ENCODE measurements at places on chromosomes 1 and 21. TPM values are rescaled to one million over a fixed set of nuclear protein-coding genes. Genes with fewer than 3 reads are reported as not detected.

The CR1 gene
- polyA plus RNA-seq = 17.7 TPM

The ASPM gene
- polyA plus RNA-seq = 25.9 TPM

GRCh38 chr1:201625226-201625761 is 86.4 kb downstream of the NAV1 start:
- DNase-seq = no peak

The CA6 gene
- polyA plus RNA-seq = 0.12 TPM

The BNIPL gene
- 1.7 TPM for polyA plus RNA-seq

The ADORA1 gene
- polyA plus RNA-seq = 1.6 TPM

The SYCP1 gene
- 0.32 TPM for polyA plus RNA-seq

The FAM167B gene
- polyA plus RNA-seq = 10.8 TPM

The FBLIM1 gene
- 64.6 TPM for polyA plus RNA-seq

The LYST gene
- polyA plus RNA-seq = 8.2 TPM

- DNase-seq = no peak
These were observed 301.9 kb downstream of the NPHP4 start for GRCh38 chr1:5690291-5690690.

The NBPF15 gene
- polyA plus RNA-seq = 84.2 TPM

GRCh38 chr1:165644064-165644735 is 13.2 kb downstream of the MGST3 start:
- DNase-seq = no peak

DNA sequence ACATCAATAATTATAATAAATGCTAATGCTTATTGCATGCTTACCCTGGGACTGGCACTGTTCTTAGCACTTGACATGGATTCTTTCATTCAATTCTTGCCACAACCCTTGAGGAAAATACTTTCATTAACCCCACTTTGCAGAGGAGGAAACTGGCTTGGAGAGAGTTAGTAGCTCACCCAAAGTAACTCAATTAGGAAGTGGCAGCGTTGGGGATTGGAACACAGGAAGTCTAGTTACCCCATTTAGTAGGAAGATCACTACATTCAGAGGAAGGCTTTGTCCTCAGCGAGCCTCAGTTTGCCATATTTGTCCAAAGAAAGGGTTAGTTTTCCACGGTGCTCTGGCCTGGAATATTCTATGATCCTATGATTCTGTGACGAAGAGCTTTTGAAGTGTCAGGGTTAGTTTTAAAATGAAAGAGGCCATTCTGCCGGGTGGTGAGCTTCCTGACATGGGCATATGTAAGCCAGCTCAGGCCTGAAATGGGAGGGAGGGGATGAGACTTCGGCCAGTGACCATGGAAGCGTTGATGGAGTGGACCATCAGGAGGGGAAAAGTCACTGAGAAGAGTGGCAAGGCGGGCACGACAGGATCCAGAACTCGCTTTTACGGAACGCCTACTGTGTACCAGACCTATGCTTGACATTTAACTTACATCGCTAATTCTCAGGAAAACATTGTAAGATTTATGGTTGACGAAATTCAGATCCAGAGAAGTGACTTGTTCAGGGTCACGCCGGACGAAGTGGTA is 28.2 kb upstream of the EPB41 start:
- DNase-seq = no peak

The FALEC gene
- 0.50 TPM for polyA plus RNA-seq

DNA sequence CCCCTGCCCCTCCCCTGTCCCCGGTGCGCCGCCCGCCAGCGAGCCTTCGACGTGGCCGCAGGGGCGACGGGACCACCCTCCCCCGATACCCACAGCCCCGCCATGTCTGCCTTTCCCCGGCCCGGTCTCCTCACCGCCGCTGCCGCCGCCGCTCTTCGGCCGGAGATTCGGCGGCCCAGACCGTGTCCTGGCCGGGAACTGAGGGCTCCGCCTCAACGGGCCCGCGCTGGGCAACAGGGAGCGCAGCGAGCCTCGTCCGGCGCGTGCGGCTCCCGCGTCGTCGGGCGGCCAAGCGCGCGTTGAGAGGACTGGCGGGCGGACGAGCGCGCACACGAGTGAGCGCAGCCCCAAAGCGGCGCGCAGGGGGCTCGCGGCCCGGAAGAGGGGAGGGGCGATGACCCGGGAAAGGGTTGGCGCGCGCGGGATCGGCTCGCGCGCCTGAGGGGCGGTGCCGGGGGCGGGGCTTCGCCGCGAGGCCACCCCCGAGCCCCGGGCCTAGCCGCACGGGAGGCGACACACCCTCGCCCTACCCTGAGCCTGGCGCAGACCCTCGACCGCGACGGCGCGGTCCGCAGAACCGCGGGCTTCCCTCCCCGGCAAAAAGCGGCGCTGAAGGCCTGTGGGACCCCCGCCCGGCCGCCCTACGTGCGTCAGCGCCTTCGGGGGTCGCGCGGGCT is at the start of gene BTG3:
TSS of gene BTG3 (minus strand) at position 337 of the 677 bp plus-strand sequence. CDS start 3,757 bp downstream, outside the sequence.
- no peak for DNase-seq

DNA sequence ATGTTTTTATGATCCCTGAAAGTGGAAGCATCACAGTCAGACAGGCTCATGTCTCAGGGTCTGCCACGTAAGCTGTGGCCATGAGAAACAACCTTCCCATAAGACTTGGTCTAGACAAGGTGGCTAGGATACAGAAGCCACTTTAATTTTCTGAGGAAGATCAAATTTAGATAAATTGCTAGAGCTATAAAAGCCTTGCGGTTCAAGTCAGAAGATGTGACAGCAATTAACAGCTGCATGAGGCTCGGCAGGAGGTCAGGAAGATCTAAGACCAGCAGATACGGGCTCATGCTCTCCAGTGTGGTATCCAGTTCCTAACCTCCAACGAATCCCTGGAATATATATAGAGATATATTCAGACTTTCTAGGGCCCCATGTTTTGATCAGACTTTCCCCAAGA is 577.1 kb downstream of the PLPP3 start:
- DNase-seq = no peak

GRCh38 chr1:28195780-28196179 is 19.3 kb upstream of the PTAFR start:
- no peak for DNase-seq

- no peak for DNase-seq
These were observed 77.6 kb upstream of the CD34 start for GRCh38 chr1:207988326-207989165.

GRCh38 chr1:185808631-185809030 is 74.4 kb downstream of the HMCN1 start:
- no peak for DNase-seq

The KRTAP13-2 gene
- not detected for polyA plus RNA-seq

DNA sequence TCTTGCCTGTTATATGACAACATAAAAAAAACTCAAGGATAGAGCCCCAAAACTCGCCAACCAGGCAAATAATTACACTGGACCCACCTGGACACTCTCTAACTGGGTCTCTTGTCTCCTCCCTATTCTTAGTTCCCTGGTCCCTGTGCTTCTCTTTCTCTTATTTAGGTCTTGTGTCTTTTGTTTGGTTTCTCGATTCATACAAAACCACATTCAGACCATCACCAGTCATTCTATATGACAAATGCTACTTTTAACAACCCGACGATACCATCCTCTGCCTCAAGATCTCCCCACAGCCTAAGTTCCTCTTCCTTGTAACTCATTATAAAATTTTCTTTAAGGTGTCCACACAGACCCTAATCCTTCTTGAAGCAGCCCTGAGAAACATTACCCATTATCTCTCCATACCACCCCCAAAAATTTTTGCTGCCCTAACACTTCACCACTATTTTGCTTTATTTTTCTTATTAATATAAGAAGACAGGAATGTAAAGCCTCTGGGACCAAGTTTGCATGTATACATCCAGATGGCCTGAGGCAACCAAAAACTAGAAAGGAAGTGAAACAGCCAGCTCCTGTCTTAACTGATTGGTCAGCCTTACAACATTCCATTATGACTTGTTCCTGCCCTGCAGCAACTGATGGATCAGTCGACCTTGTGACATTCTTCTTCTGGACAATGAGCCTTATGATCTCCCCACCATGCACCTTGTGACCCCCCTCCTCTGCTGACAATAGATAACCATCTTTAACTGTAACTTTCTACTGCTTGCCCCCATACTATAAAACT is 638.2 kb downstream of the AMY1C start:
- no peak for DNase-seq

DNA sequence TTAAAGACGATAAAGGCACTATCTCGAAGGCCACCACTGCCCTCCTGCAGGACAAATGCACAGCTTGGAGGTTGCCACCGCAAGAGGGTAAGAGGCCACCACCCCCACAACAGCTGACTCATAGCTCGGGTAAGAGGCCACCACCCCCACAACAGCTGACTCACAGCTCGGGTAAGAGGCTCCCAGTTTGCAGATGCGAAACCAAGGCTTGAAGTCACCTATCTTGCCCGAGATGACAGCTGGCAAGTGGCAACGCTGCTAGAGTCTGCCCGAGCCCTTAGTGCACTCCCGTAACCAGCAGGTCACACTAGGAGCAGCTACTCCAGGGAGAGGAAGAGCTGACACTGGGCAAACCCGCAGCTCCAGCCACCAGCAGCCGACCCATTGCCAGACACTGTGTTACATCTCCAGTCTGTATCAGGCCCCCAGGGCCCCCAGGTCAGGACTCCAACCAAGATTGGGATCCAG is 17.1 kb upstream of the SPSB1 start:
- DNase-seq = no peak

The AMY1B gene
- 0.11 TPM for polyA plus RNA-seq

The OR14C36 gene
- not detected for polyA plus RNA-seq

- no peak for DNase-seq
These were observed 32.7 kb downstream of the WLS start for GRCh38 chr1:68199603-68200002.

The FUBP1 gene
- 229 TPM for polyA plus RNA-seq

GRCh38 chr1:177103005-177103852 is 61.3 kb downstream of the ASTN1 start:
- no peak for DNase-seq

GRCh38 chr1:31811605-31812004 is 4.2 kb downstream of the SPOCD1 start:
- no peak for DNase-seq

The BGLAP gene
- polyA plus RNA-seq = 1.7 TPM

DNA sequence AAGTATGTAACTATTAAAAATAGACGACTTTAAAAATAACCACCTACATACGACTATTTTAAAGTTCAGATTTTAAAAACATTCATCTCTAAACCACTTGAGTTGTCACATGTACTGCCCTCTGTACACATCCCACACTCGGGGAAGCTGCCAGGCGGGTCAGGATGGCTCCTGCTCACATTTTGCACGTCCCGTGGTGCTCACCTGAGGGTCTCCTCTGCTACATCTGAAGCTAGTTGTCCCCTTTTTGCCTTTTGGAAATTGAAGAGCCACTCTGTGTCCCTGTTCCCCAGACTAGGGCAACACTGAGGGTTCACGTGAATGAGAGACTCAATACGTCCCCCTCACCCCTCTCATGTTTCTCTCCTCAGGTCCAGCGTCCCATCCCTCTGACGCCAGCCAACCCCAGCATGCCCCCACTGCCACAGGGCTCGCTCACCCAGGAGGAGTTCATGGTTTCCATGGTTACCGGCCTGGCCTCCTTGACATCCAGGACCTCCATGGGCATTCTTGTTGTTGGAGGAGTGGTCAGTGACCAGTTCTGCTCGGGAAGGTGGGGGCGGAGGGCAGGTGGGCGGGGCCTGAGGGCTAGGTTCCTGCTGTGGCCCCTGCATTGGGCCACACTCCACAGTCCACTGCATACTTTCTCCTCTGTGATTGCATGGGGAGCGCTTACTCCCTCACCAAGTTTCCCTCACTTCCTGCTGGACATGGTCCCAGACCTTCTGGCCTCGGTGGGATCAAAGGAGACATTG is 13.0 kb upstream of the MIIP start:
- no peak for DNase-seq

The VPS72 gene
- polyA plus RNA-seq = 55.5 TPM

DNA sequence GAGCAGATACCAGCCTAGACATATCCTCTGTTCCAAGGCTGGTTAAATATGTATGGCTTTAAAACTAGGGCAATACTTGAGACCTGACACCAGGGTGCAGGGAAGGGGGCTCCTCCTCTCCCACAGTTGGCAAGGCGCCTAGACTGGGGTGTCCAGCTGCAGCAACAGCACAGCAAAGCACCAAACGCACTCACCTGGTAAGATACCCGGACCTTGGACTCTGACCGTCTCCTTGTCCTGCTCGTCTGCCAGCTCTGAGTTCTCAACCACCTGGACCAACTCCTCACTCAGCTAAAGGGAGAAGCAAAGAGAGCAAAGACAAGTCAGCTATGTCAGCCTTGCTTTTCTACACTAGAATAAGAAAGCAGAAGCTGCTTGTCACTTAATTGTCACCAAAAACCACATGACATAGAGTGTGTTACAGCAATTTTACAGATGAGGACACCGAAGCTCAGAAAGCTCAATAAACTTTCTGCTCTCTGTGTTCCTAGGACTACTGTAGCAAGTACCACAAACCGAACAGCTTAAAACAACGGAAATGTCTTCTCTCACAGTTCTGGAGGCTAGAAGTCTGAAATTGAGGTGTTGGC is 4.4 kb downstream of the PACC1 start:
- no peak for DNase-seq

The ZBTB8A gene
- 16.5 TPM for polyA plus RNA-seq

DNA sequence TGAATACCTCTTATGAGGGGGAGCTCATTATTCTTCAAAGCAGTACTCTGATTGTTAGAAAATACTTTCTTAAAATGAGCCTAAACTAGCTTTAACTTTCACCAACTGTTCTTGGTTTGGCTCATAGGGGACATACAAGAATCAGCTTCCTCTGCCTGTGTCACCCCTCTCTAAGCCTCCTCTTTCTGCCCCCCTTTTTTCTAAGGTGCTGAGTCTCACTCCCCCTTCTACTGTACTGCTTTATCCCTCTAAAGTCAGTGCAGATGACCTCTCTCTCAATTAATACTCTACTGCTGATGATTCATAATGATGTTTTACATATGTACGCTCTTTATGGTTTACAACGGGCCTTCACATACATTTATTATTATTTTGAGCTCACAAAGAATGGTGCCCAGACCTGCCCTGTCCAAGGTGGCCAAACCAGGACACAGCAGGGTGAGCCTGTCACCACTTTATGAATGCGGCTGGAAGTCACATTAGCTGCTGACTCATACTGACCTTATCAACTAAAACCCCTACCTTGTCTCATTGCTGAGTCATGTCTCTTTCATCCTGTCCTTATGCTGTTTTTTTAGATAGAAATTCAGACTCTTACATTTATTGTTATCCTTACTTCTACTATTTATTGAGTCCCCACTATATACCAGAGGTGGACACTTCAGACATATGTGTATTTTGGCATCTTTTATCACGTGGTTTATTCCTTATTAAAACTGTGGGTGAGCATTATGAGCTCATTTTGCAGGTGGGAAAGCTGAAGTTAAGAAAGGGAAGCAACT is 126.9 kb downstream of the RNF220 start:
- DNase-seq = no peak
